ENCODE measurements at places on chromosomes 2 and 18. TPM values are rescaled to one million over a fixed set of nuclear protein-coding genes. Genes with fewer than 3 reads are reported as not detected.
A peak's percentile ranks its signal among the peaks of the same experiment; 100 is the strongest.

- no peaks in the 10 kb centered on the region for H3K36me3 ChIP-seq
- H3K4me1 ChIP-seq, result no peaks in the 10 kb centered on the region
- H3K27me3 ChIP-seq, result no peaks in the 10 kb centered on the region
- DNase-seq, result no peak
- no peak overlapping the region for H3K27ac ChIP-seq
- no peak overlapping the region for H3K4me3 ChIP-seq
These were observed 135.0 kb upstream of the ZNF804A start for GRCh38 chr2:184463102-184463865.

GRCh38 chr2:178197791-178198190, 3.5 kb downstream of the OSBPL6 start:
- H3K27me3 ChIP-seq, result peaks cover 2% of the 10 kb centered on the region
- H3K4me3 ChIP-seq, result no peak overlapping the region
- H3K36me3 ChIP-seq, result no peaks in the 10 kb centered on the region

GRCh38 chr2:170883683-170884082, 45.4 kb upstream of the GORASP2 start:
- no peak overlapping the region for H3K4me3 ChIP-seq
- no peaks in the 10 kb centered on the region for H3K36me3 ChIP-seq
- peaks cover 42% of the 10 kb centered on the region for H3K4me1 ChIP-seq
- peaks cover 14% of the 10 kb centered on the region for H3K27me3 ChIP-seq

GRCh38 chr2:68568116-68568515, 75.3 kb upstream of the PROKR1 start:
- no peaks in the 10 kb centered on the region for H3K27me3 ChIP-seq
- no peaks in the 10 kb centered on the region for H3K36me3 ChIP-seq
- H3K4me1 ChIP-seq, result peaks cover 20% of the 10 kb centered on the region
- H3K4me3 ChIP-seq, result no peak overlapping the region

DNA sequence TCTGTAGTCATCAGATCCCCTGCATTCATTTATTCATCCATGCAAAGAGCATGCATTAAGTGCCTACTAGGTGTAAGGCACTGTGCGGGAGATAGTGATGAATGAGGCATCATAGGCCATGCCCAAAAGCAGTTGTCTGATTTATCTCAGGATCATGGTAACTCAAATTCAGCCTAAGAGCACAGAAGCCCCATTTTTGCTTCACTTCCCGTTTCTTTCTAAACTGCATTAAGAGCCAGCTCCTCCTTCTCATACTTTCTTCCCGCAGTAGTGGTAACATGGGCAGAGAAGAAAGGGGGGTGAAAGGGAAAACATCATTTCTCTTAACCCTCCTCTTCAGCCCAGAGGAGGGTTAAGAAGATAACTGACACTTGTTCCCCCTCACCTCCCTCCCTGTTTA, 2.9 kb downstream of the GPR45 start:
- peaks cover 2% of the 10 kb centered on the region for H3K27me3 ChIP-seq
- H3K36me3 ChIP-seq, result no peaks in the 10 kb centered on the region
- no peak for DNase-seq
- peaks cover 12% of the 10 kb centered on the region for H3K4me1 ChIP-seq
- H3K27ac ChIP-seq, result no peak overlapping the region

- no peak overlapping the region for H3K27ac ChIP-seq
- H3K4me3 ChIP-seq, result no peak overlapping the region
- H3K27me3 ChIP-seq, result peaks cover 5% of the 10 kb centered on the region
- peaks cover 14% of the 10 kb centered on the region for H3K4me1 ChIP-seq
These were observed 16.8 kb upstream of the AGFG1 start for GRCh38 chr2:227455200-227455599.

GRCh38 chr18:36187193-36187825, at the start of gene MOCOS:
Gene MOCOS, plus strand, starts transcription at chr18:36187497. Its CDS starts 43 bp downstream, at chr18:36187540.
- no peaks in the 10 kb centered on the region for H3K27me3 ChIP-seq
- H3K27ac ChIP-seq, result peak within 1 kb of the TSS; percentile 64
- H3K4me1 ChIP-seq, result peaks cover 17% of the 10 kb centered on the region
- no peaks in the 10 kb centered on the region for H3K36me3 ChIP-seq

DNA sequence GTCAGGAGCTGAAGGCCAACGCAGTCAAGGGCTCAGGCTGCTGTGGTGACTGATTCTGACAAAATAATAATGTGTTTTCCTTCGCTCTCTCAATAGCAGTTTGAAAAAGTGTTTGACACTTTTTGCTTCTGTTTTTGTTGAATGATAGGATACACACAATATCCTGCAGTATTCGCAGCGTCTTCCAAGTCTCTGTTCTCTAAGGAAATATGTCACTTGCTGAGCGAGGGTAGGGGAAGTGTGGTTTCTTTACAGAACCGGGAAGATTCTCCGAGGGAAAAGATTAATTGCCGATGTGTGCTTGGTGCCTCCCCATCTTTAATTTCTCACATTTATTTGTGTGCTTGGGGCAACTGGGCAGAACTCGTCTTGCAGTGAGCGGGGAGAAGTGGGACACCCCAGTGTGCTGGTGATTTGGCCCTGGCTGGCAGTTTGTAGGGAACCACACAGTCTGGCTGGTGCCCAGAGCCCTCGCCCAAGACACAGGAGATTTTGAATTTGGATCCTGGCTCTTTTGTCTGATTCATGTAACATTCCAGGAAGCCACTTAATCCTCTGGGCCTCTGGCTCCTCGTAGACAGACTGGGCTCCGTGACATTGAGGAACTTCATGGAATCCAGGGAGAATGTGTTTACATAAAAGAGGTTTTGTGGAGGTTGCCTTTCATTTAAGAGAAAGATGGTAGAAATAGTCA, 169.4 kb downstream of the LDLRAD4 start:
- DNase-seq, result no peak
- H3K4me3 ChIP-seq, result no peak overlapping the region
- peaks cover 7% of the 10 kb centered on the region for H3K4me1 ChIP-seq
- H3K27me3 ChIP-seq, result peaks cover 3% of the 10 kb centered on the region
- no peak overlapping the region for H3K27ac ChIP-seq
- H3K36me3 ChIP-seq, result peaks cover 6% of the 10 kb centered on the region

DNA sequence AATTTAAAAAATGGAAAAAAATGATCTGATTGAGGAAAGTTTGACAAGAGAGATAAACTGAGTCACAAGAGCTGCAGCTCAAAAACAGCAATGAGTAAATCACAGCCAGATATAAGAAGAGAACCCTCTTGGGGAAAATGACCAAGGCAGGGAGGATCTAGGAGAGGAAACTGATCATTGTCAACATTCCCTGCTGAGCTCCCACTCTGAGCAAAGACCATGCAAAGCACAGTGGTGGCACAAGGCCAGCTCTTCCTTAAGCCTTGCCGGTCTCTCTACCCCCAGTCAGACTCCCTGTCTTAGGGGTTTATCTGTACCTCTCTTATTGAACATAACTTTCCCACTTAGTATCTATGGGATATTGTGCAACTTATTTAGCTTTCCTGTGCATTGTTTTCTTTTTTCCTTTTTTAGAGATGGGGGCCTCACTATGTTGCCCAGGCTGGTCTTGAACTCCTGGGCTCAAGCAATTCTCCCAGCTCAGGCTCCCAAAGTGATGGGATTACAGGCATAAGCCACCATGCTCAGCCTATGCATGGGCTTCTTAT, 54.0 kb upstream of the PPP1CB start:
- H3K27me3 ChIP-seq, result peaks cover 8% of the 10 kb centered on the region
- H3K4me3 ChIP-seq, result no peak overlapping the region
- DNase-seq, result no peak
- peaks cover 10% of the 10 kb centered on the region for H3K4me1 ChIP-seq
- no peak overlapping the region for H3K27ac ChIP-seq
- H3K36me3 ChIP-seq, result no peaks in the 10 kb centered on the region

DNA sequence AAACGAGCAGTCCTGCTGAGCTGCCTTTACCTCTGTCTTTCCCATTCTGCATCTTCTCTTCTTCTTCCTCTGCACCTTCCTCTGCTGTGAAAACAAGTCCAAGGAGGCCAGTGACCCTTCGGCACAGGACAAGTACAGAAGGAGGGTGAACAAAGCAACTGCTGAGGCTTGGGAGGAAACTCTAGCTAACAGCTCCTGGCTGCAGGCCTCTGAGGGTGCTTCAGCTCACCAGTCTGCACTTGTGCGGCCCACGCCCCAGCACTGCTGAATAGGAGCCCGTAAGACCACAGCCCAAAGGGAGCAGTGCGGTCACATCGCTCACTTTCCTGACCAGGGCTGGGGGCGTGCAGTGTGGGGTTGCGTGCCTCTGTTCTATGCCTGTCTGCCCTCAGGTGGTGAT, 42.1 kb upstream of the DNMT3A start:
- H3K27ac ChIP-seq, result no peak overlapping the region
- H3K4me1 ChIP-seq, result peaks cover under 1% of the 10 kb centered on the region
- no peak overlapping the region for H3K4me3 ChIP-seq

DNA sequence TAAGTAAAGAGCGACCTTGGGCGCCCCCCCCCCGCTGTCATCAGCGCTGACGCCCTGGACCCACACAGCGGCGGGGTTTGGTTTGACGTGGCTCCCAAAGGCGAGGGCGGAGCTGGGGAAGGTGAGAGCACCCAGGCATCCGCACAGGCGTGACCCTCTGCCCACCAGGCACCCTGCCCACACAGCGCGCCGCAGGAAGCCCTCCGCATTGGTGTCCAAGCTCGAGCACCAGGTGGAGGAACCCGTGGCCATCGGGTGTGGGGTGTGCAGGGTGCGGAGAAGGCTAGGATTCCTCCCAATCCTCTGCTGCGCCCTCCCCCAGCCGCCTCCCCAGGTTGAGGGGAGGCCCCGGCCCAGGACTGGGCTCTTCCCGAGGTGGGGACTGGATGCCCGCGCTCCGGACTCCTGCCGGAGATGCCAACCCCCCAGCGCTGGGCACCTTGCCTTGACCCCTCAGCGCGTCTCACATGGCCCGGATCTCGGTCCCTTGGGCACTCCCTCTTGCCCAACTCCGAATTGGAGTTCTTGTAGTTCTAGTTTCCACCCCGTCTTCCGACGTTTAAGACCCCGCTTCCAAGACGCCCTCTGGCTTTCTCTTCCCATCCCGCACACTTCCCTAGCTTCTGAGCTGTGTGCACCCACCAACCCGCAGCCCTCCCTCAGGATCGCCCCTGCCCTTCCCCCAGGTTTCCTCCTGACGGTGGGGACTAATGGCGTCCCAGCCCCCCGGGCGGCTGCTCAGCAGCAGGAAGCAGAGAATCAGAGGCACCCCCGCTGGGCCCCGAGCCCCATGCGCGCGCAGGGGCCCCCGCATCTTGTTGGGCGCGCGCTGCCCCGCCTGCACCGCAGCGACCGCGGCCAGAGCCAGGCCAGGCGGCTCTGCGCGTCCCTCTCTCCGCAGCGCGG, 25.9 kb upstream of the RESP18 start:
- no peak overlapping the region for H3K4me3 ChIP-seq
- no peaks in the 10 kb centered on the region for H3K36me3 ChIP-seq
- H3K27ac ChIP-seq, result no peak overlapping the region
- no peak for DNase-seq
- H3K27me3 ChIP-seq, result peaks cover 36% of the 10 kb centered on the region

DNA sequence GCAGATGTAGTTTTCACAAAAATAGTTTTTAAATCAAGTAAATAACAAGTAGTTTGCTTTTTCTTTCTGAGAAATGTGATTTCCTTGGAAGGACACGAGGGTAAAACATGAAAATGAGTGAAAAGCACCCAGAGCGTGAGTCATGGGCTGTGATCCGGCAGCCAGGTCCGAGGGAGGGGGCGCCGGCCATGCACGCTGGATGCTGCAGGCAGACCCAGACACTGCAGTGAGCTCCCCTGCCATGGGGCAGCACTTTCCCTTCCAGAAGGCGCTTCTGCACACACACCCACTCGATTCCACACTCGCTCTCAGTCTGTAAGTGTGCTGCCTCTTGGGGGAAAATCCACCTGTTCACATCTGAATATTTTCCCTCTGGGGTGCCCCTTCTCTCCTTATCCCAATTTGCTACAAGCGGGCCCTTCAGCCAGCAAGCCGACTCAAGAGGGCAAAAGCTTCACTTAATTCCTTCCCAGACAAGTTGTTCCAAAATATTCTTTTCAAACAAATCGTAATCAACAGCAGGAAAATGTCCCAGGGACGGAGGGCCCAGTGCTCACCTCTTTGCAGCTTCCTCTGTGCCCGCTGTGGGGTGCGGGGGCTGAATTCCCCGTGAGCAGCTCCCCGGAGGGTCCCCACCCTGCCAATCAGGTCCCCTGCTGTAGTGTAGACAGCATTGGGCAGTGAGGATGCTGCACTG, 87.0 kb upstream of the ID2 start:
- no peak for DNase-seq
- H3K4me3 ChIP-seq, result no peak overlapping the region
- no peak overlapping the region for H3K27ac ChIP-seq
- H3K27me3 ChIP-seq, result peaks cover 6% of the 10 kb centered on the region
- H3K4me1 ChIP-seq, result peaks cover 15% of the 10 kb centered on the region

DNA sequence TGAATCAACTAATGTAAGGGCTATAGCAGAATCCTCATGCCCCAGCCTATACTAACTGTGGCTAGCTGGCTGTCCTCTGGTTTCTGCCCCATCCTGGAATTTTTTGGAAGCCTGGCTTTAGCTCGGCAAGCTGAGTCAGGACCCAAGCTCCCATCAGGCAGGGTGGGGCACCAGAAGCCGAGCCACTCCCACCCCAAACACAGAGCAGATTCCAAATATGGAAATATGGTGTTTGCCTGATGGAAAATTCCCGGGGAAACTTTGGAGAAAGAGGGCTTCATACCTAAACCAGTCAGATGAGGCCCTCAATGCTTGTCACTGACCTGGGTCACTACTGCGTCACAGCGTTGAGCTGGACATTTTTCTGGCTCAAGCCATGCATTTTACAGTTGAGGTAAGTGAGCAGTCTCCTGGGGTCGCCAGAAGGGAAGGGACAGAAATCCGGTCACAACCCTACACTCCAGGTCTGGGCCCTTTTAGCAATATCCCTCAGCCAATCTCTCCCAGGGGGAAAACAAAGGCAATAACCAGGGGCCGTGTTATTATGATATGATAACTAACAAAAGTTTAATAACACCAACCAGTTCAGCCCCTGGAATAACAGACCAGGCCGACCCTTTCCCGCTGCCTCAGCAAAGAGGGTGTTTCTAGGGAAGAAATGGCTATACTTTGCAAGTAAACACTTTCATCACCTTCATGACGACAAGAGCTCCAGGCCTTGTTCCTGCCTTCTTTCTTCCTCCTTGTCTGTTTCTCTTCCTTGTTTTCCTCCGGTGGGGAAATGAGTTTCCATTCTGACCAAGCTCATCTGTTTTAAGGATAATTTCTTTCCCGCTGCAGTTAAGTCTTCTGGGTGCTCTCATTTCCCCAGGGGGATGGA, 37.7 kb downstream of the PSD4 start:
- peak overlapping the region; percentile 67 for H3K27ac ChIP-seq
- H3K4me1 ChIP-seq, result peaks cover 47% of the 10 kb centered on the region
- no peaks in the 10 kb centered on the region for H3K36me3 ChIP-seq
- peaks cover 4% of the 10 kb centered on the region for H3K27me3 ChIP-seq

Gene B3GNT7
- not detected for total RNA-seq

GRCh38 chr2:235381261-235381912, 112.5 kb upstream of the AGAP1 start:
- peaks cover 6% of the 10 kb centered on the region for H3K27me3 ChIP-seq
- H3K27ac ChIP-seq, result no peak overlapping the region
- no peak overlapping the region for H3K4me3 ChIP-seq
- DNase-seq, result no peak
- H3K4me1 ChIP-seq, result no peaks in the 10 kb centered on the region
- no peaks in the 10 kb centered on the region for H3K36me3 ChIP-seq

Gene OXER1
- not detected for total RNA-seq

GRCh38 chr2:95076705-95077529, 44.7 kb downstream of the MRPS5 start:
- H3K4me1 ChIP-seq, result no peaks in the 10 kb centered on the region
- no peak overlapping the region for H3K27ac ChIP-seq
- H3K36me3 ChIP-seq, result no peaks in the 10 kb centered on the region
- H3K4me3 ChIP-seq, result peak overlapping the region; percentile 77
- DNase-seq, result peak; percentile 33

Gene C1GALT1C1L
- not detected for total RNA-seq

Gene CPO
- not detected for total RNA-seq

Gene GRB14
- total RNA-seq, result not detected
